ENCODE measurements at places on chromosomes 1 and 21.

- DNase-seq: no peak
Observed at GRCh38 chr1:176466514-176466913, 3.5 kb downstream of the PAPPA2 start.

DNA sequence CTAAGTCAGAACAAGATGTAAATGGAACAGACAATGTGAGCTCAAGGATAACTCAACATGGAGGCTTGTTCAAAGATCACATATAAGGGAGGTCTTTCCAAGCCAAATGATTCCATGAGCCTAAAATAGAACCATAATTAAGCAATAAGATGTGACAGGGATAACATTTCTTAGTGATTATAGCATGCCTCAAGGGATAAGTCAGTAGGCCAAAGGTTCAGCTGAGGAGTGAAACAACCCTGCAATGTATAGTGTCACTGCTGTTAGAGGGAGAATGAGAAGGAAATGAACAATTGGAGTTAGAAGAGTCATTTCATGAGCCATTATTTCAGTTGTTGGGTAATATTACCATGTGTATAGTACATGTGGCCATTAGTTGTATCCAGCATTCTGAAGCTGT, 25.0 kb downstream of the GORAB start:
- no peak for DNase-seq

DNA sequence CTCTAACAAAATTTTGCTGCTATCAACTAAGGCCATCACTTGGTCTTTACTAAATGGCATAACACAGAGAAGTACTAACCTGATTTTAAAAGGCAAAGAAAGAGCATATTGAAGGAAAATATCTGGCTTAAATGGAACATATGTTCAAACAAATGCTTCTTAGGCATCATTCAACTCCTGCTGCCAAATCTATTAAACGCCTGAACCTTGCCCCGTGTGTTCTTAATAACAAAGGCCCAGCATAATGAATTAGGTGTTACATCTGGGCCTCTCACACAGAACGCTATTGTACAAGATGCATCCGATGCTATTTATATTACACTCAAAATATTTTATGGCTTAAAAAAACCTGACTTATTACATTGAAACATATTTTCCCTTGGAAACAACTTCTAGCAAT, 48.4 kb downstream of the B3GALNT2 start:
- no peak for DNase-seq

- DNase-seq: no peak
Observed at GRCh38 chr1:10001016-10001665, 4.1 kb downstream of the RBP7 start.

DNA sequence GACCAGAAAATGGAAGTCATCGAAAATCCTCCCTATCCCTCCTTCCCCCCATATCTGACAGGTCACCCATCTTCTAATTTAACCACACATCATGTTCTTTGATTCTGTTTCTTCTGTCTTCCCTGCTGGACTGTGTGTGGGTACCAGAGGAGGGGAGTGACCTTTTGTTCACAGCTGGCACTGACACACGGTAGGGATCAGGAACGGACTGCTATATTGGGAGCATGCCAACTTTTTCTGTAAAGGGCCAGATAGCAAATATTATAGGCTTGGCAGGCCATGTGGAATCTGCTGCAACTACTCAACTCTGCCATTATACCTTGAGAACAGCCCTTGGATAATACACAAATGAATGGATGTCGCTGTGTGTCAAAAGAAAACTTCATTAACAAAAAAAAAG, 7.5 kb upstream of the TOMM20 start:
- DNase-seq: no peak

DNA sequence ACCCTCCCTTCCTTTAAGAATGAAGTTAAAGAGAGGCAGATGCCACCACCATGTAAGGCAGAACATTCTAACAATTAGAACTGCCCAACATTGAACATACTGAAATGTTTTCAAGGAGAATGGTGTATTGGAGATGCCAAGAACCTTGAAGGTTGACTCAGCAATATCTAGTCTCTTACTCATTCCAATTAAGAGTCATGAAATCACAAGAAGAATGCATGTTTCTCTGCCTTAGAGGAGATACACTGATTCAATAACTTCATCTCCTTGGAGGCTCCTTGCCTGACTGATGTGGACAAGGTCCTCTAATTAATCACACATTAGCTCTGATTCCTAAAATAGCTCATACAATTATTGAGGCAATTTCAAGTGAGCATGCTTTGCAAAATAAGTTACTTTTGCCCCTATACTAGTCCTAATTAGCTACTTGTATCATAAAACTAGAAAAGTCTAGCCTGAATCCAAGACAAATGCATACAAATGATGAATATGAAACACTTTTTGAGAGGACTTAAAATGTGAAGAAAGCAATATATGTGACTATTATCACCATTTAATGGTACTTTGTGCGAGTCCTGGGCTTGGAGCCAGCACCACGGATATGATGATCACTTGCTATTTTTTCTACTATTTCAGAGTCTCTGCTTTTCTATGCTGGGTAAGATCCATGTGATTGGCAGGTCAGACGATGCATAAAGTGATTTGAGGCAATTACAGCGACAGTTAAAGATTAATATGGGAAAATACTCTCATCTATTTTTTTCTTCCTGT, 114.5 kb downstream of the DSCAM start:
- no peak for DNase-seq

GRCh38 chr1:186738926-186739325, 58.7 kb upstream of the PTGS2 start:
- DNase-seq: no peak

DNA sequence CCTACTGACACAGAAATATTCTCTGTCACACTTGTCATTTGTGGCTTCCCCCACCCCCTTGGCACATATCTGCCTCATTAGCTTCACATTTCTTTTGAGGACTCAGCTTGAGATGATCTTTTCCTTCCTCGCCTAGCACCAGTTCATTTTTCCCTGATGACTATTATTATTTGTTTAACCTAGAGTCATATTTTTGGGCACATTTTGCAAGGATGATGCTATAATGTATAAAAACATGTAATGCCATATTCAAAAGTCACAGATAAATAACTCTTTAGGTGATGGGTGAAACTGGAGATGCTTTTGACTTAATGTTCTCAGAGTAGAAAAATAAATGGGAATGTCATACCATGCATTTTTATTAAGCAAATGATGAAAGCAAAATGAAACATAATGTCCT, 202.7 kb downstream of the BACH1 start:
- DNase-seq: no peak

GRCh38 chr1:243786531-243786930, 63.5 kb downstream of the AKT3 start:
- no peak for DNase-seq

GRCh38 chr1:111955755-111956154, 33.7 kb downstream of the KCND3 start:
- no peak for DNase-seq

GRCh38 chr21:42847726-42848125, 31.6 kb downstream of the WDR4 start:
- no peak for DNase-seq

DNA sequence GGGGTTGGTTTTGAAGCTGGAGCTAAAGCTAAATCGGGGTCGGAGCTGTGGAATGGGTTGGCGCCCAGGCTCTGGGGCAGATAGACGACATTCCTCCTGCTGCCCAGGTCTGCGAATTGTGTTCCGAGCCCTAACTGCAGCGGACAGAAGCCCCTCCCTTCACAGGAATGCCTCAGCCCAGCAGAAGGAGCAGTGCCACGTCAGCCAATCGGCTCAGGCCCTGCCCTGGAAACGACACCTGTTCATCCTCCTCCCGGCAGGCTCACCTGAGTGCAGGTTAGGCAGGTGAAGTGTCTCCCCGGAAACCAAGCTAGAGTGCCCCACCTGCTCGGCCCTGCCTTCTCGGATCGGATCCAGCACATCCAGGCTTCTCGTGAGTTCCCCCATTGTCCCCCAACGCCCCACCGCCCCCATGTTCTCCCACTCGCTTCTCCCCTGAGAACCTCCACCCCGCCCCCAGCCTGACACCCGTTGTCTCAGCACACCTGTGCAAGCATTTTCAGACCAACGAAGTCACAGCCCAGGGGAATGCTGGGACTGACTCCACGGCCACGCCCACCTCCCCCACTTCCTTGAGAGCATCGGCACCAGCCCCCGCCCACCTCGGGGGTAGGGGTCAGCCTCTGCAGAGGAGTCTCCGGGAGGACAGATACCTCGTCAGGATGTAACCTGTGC, 775 bp downstream of the TMEM125 start:
- no peak for DNase-seq

GRCh38 chr1:55310505-55310971, 95.4 kb upstream of the USP24 start:
- DNase-seq: no peak

DNA sequence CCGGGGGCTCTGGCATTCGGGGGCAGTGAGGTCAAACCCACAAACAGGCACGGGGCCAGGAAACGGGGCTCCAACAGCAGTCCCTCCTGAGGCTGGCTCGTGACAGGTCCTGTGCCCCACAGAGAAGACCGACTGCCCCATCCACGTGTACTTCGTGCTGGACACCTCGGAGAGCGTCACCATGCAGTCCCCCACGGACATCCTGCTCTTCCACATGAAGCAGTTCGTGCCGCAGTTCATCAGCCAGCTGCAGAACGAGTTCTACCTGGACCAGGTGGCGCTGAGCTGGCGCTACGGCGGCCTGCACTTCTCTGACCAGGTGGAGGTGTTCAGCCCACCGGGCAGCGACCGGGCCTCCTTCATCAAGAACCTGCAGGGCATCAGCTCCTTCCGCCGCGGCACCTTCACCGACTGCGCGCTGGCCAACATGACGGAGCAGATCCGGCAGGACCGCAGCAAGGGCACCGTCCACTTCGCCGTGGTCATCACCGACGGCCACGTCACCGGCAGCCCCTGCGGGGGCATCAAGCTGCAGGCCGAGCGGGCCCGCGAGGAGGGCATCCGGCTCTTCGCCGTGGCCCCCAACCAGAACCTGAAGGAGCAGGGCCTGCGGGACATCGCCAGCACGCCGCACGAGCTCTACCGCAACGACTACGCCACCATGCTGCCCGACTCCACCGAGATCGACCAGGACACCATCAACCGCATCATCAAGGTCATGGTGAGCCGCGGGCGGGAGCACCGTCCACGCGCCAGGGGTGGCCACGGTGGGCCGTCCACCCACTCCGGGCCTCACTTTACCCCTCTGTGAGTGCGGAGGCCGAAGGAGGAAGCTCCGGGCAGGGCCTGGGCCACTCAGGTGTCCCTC, 14.2 kb downstream of the COL6A2 start:
- DNase-seq: no peak

- DNase-seq: no peak
Observed at GRCh38 chr1:64292399-64292798, 89.0 kb downstream of the UBE2U start.

DNA sequence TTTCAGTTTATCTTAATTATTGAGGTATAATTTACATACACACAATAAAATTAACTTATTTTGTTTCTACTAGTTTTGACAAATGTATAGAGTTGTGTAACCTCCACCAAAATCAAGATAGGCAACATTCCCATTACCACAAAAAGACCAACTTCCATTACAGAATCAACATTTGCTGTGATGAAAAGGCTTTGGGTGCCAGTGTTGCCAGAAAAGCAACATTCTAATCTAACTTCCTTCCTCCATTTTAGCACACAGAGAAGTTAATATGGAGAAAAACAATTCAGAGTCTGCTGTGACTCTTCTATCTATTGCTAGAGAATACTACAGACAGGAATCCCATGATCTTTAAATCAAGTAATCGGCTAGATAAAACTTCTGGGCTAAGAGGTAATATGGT, 245.3 kb downstream of the RERE start:
- DNase-seq: no peak

GRCh38 chr1:155187456-155187891, 13.8 kb downstream of the TRIM46 start:
- DNase-seq: no peak

- DNase-seq: no peak
Observed at GRCh38 chr1:118716775-118717174, 271.4 kb downstream of the TBX15 start.

DNA sequence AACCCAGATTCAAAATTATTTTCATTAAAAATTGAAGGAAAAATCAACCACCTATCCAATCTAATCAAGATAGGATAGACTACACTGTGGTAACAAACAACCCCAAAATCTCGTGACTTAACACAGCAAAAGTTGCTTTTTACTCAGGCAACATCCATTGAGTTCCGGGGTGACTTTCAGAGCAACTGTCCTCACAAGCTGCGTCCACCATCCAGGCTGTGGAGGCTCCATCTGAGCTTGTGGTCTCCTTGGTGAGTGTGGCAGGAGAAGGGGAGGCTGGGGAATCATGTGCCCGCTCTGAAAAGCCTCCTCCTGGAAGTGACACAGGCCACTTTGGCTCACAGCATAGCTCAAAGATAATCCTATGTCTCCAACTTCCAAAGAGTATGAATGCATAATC, 52.4 kb downstream of the CD2 start:
- DNase-seq: no peak

- DNase-seq: no peak
Observed at GRCh38 chr1:84089867-84090266, 54.2 kb upstream of the PRKACB start.

DNA sequence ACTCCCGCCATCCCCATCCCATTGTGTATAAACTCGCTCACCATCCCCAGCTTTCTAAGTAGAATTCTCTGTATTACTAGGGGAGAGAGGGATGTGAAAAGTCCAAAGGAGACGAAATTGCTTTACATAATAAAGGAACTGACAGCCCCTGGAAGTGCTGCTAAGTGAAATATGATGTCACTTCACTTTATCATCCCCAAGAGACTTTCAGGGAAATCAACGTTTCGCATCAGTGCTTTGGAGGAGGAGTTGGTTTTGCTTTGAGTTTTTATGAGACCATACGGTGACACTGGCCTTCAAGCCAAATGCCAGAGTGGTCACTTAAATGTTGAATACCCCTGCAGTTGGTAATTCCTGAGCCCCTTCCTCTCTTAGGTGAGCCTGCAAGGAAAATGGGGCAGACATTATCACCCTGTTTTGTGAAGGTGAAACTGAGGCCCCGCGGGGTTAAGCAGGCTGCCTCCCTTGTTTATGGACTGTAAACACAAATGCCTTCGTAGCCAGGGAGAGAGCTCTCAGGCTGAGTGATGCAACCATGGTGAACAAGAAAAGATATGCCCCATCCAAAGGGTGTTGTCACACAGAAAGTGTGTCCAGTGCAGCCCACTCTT, 58.4 kb upstream of the KAZN start:
- no peak for DNase-seq

- no peak for DNase-seq
Observed at GRCh38 chr1:185574139-185574875, 159.9 kb upstream of the HMCN1 start.

- DNase-seq: no peak
Observed at GRCh38 chr21:16838331-16838730, 674.5 kb upstream of the CXADR start.

GRCh38 chr1:112676543-112676942, 2.1 kb downstream of the MOV10 start:
- no peak for DNase-seq
